Glutamatergic neuron (in vitro differentiated cells): ENCODE measurements at places on chromosomes 6 and 20. TPM values are rescaled to one million over a fixed set of nuclear protein-coding genes. Genes with fewer than 3 reads are reported as not detected.

- DNase-seq: no peak
Measured at GRCh38 chr6:35181933-35182612, 31.7 kb upstream of the SCUBE3 start.

The EEF1A2 gene
- 55.3 TPM for total RNA-seq

- no peak for DNase-seq
Measured at GRCh38 chr6:36467625-36468024, 24.8 kb downstream of the KCTD20 start.

DNA sequence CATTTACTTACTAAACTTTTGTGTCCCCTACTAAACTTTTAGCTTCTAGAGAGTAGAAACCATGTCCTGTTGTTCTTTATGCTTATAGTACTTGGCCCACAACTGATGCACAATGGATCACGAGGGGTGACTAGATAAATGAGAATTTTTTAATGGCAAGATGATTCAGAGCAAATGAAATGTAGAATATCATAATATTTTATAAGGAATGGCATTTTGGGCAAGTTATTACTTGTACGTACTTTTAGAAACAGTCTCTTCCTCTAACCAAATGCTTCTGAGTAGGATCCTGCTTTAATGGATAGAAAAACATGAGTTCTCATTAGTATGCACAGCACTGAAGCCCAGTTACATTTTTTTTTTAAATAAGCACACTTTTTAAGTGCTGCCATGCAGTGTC, 336.3 kb downstream of the NRN1 start:
- DNase-seq: no peak

DNA sequence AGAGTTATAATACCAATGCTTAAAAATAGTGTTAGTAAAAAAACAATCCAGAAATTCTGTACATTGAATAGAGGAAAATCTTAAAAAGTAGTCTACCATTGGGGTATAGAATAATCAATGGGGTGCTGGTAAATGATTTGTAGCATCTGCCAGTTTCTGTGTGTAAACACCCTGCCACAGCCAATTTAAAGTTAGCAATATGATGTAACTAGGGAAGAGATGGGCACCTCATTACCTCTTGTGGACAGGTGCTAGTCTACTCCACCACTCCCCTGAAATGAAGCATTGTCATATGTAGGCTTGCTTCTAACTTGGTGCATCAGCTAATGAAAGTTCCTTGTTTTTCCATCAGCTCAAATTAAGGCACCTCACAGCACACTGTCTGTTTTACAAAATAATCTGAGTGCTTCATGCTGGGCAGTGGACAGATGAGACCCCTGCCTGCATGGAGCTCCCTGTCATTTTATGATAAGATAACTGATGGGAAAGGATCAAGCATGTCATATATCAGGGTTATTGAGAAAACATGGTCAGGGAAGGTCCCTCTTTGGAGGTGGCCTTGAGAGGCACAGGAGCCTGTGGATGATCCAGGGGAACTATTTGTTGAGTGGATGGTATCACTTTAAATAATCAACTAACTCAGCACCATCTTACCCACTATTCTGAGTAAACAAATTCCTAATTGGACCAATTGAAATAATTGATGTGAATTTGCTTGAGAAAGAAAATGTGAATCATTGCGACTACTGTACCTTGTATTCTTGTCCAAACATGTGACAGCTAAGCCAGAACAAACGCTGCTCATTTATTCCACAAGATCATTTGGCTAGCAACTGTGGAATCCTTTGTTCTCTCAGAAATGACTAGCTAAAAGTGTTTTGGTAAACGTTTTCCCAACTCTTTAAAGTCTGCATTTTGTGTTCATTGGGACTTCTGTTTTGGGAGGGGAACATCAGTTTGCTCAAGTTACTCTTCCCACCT, 45.9 kb upstream of the CSE1L start:
- no peak for DNase-seq

The PSMB8 gene
- not detected for total RNA-seq

The FAM209B gene
- not detected for total RNA-seq

DNA sequence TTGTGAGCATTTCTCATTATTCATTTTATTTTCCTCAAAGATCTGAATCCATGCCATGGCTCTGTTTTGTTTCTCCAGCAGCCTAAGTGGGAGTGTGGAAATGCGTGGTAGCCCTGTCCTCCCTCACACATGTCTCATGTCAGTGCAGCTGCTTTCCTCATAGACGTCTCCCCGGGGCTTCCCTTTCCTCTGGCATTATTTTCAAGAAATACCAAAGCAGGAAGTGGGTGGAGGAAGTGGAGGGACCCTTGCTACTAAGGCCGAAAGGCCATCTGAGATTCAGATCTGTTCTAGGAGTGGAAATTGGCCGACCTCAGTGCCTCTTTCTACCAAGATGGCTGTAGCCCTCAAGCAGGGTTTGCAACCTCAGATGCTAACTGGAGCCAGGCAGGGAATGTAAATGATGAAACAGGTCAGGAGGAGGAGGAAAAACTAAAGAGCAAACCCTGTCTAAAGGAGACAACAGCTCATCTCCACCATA, 420.9 kb upstream of the PLCB4 start:
- no peak for DNase-seq

DNA sequence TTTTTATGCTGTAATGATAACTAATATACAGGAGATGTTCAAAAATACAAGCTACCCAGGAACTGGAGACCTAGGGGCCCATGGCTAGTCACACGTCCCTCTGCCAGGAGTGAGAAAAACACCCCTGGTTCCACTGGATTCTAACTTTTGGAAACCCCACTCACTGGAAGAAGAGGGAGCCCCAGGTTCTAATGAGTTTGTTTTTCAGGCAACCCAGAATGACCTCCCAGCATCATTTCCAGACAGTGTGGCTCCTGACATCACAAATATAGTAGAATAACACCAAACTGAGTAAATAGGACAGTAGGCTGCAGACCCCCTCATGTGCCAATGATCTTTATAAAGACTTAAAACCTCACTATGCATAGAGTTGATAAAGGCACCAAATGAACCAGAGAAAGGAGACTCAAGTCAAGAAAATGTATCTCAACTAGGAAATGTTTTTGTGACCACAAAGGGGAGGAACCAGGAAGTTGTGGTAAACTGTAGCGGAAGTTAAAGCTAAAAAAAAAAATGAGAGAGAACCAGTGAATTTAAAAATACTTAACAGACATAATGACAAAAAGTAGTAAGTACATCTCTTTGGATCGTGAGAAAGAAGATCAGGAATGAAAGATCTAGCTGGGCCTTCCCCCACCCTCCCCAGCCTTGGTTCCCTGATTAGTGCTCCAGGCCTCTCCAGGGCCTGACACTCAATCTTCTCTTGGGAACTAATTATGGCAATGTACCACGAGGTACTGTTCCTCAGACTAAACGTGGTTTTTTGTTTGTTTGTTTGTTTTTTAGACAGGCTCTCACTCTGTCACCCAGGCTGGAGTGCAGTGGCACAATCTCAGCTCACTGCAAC, 19.8 kb downstream of the HLA-E start:
- DNase-seq: no peak

The LTB gene
- not detected for total RNA-seq

GRCh38 chr6:22146931-22147701, 149.7 kb downstream of the PRL start:
- peak; percentile 44 for DNase-seq

The TINAG gene
- not detected for total RNA-seq

DNA sequence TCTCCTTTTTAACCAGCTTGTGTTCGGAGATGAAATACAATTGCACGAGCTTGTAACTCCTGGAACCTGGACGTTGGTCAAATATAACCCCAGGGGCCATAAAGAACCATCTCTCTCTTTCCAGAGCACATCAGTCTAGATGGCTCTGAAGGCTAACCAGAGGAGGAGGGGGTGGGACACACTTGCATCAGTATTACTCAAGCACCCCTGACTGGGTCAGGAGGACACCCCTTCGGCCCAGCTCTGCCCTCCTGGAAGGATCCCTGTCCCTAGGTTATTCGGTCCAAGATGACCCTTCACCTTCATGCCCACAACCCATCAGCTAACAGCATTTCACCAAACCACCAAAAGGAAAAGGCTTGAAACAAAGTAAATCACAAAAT, 67.1 kb downstream of the FYN start:
- no peak for DNase-seq

GRCh38 chr20:61949714-61950640, 115.7 kb downstream of the TAF4 start:
- DNase-seq: no peak

- no peak for DNase-seq
Measured at GRCh38 chr6:150752409-150752808, 113.1 kb upstream of the MTHFD1L start.

The SLC12A5 gene
- total RNA-seq: 10.4 TPM

The CST2 gene
- not detected for total RNA-seq

DNA sequence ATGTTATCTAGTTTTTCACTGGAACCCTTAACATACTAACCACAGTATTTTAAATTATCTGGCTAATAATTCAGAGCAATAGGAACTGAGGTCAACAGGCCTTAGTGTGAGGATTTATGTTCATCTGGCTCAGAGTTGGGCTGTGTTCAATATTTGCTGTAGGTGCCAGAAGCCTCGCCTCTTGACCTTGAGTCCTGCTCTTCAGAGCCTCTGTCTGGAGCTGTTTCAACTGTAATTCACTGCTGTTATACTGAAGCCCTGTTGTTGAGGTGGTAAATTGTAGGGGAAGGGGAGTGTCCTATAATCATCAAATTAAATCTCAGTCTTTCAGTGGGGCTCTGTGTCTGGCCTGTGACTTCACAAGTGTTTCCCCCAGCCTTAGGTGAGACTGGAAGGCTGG, 184.4 kb downstream of the CDH26 start:
- DNase-seq: no peak

The CDH26 gene
- total RNA-seq: 0.76 TPM

DNA sequence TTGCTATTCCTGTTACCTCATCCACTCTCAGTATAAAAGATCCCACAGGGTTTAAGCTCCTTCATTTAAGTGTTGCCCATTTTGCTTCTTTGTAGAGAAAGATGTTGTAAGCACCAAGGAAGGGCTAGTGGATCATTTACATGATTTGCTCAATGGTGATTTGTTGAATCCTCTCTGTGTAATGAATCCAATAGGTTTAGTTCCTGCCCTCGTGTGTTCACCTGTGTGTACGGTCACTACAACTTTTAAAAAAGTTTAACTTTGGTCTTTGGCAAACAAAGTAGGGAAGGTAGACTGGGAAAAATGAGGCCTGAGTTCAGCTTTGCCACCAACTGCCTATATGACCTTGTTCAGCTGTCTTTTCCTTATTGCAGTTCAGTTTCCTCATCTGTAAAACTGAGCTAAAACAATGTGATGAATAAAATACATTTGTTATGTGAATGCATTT, 51.5 kb downstream of the DHX35 start:
- no peak for DNase-seq

GRCh38 chr6:2749969-2750600, 637 bp downstream of the MYLK4 start:
- DNase-seq: peak; percentile 76

DNA sequence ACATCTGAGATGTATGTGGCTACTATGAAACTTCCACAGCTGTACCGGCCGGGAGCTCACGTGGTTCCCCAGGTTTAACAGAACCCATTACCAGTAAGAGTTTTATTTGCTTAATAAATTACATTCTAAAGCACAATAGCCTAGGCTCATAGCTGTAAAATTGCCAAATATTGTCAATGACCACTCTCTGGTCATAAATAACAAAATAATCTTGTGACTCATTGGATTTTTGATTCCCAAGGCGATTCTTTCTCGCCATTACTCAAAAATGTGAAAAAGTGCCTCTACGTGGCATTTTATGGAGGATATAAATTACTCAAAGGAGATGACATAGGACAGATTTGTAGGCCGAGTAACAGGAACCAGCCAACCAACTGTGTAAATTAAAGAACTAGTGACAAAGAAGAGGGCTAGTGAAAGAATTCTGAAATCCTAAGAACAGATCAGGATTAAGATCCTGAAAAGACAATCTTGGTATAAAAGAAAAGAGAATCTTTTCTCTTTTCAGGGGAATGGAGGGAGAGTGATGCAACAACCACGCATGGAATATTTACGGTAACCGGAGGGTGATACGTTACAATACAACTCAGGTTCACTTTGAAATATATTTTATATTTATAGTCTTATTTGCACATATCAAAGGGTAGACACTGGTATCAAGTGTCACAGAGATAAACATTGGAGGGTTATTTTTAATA, 199.7 kb downstream of the FOXC1 start:
- DNase-seq: no peak

The TTK gene
- 6.3 TPM for total RNA-seq

The PTPRA gene
- 59.5 TPM for total RNA-seq

DNA sequence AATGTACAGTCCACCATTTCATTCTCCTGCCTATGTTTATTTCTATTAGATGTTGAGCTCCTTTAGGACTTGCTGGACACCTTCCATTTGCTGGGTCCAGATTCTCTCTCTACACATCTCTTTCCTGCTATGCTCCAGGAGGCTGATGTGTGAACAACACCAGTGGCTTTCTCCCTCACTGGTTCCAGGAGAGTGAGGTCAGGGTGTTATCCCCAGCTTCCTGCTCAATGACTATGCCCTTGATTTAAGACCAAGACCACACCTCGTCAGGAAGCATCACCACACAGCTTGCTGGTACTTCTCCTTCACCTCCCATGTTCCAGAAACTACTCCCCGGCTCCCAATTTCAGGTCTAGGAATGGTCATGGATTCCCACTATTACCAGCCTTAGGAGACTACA, 31.3 kb upstream of the E2F3 start:
- DNase-seq: no peak

DNA sequence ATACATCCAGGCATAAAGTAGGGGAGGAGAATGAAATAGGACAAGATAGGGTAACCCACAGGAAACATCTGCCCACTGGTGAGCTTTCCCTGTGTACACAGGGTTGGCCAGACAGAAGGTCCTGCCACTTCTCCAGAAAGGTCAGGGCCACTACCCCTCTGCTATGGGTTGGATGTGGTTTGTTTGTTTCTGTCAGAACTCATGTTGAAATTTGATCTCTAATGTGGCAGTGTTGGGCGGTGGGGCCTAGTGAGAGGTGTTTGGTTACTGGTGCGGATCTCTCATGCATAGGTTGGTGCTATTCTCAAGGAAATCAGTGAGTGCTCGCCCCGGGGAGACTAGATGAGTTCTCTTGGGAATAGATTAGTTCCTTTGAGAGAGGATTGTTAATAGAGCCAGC, 15.6 kb upstream of the MAS1 start:
- DNase-seq: no peak

- no peak for DNase-seq
Measured at GRCh38 chr6:149118737-149119653, 198.5 kb upstream of the TAB2 start.

The PRPH2 gene
- total RNA-seq: not detected

DNA sequence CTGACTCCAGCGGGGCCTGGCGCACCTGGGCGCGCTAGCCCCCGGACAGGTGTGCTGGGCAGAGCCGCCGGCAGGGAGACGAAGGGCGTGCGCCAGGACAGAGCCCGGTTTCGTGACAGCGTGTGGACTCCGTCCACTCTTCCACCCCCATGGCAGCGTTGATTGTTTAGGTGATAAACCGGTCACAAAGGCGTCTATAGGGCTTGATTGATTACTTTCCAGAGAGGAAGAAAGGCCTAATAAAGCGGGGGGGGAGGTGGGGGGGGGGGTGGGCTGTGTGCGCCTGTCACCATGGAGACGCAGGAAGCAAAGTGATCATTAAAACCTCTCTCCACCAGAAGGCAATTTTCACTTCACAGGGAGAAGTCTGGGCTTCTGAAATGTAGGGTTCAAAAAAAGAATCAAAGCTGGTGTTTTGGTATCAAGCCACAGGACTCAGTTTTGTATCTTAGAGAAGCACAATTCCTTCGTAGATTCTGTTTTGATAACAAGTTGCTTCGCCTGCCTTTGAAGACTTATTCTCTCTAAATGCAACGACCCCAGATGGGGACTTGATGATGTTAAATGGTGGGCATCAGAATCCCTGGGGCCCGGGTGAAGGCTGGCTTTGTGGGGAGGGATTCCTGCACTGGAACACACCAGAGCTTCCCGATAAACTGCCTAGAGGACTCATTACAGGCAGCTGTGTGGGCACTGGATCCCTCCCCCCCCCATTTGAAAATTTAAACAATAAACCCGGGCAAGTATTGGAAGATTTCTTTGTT, 1.4 kb downstream of the PHACTR3 start:
- no peak for DNase-seq
